ENCODE measurements at places on chromosomes 1 and 21. TPM values are rescaled to one million over a fixed set of nuclear protein-coding genes. Genes with fewer than 3 reads are reported as not detected.
A peak's percentile ranks its signal among the peaks of the same experiment; 100 is the strongest.

DNA sequence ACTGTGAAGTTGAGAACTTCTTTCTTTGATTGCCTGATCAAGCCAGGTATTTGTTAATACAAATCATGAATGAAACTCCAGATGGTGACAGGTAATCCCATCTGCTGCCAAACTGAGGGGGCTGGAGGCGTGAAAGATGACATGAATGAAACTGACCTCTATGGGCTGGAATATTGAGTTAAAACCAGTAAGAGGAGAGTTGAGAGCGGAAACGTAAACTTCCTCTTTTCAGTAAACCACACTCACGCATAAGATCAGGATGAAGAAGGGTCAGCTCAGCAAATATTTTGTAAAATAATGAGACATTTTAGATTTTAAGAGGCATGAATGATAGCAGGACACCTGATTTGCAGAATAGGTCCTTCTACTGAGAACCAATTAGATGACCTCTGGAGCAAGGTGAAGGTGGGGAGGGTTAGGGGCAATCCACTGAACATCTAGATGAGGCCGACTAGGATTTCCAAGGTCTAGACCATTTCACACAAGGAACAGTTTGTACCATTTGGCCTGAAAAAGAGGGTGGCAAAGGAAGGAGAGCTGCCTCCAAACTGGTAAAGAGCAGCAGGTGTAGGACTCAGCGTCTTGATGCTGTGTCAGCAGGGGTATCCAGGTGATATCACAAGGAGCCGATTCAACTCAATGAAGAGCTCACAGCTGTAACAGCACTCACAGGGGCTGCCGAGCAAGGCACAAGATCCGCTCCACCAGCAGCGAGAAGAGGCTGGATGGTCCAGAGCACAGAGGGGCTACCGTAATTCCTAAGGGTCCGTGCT lies 132.6 kb downstream of the NTPCR start:
- H3K4me1 ChIP-seq = peaks cover 12% of the 10 kb centered on the region
- DNase-seq = no peak
- H3K36me3 ChIP-seq = no peaks in the 10 kb centered on the region
- H3K4me3 ChIP-seq = no peak overlapping the region

DNA sequence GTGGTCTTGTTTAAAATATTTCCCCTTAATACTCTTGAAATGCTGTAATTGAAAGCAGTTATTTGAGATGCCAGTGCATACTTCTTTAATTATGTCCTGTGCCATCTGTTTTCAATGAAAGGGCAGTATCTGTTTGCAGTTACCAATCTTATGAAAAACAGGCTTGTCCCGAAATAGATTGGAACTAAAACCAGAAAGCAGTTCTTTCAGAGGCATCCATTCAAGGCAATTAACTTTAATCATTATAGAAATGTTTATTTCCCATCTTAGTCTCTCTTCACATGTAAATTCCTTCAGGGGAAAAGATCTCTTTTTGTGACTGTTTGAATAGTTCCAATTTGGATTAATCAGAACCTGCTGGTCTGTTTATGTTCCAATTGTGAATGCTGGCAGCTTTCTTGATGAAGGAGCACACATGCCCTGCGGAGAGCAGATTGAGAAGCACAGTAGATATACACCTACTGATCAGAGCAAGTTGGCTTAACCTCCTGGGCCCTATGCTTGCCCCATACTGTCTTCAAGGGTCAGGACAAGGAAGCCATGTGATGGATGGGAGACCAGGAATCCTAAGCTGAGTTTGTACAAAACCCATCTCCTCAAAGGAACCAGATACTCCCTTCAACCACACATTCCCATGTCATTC lies 41.6 kb upstream of the MROH9 start:
- DNase-seq = peak; percentile 6
- no peak overlapping the region for H3K27ac ChIP-seq
- H3K27me3 ChIP-seq = no peaks in the 10 kb centered on the region
- H3K4me3 ChIP-seq = no peak overlapping the region
- H3K36me3 ChIP-seq = no peaks in the 10 kb centered on the region
- peaks cover 18% of the 10 kb centered on the region for H3K4me1 ChIP-seq

The HSD11B1 gene
- total RNA-seq = not detected

The LENEP gene
- not detected for total RNA-seq

The AMPD1 gene
- not detected for total RNA-seq

- no peaks in the 10 kb centered on the region for H3K27me3 ChIP-seq
- no peak overlapping the region for H3K27ac ChIP-seq
- no peak overlapping the region for H3K4me3 ChIP-seq
- no peak for DNase-seq
- peaks cover 7% of the 10 kb centered on the region for H3K4me1 ChIP-seq
- H3K36me3 ChIP-seq = no peaks in the 10 kb centered on the region
Measured at GRCh38 chr1:71417421-71417820, 336.6 kb upstream of the ZRANB2 start.
